CD4-positive, alpha-beta T cell treated with Interferon alpha-2 for 1 hour (primary cell): ENCODE measurements at places on chromosomes 12 and 14.

DNA sequence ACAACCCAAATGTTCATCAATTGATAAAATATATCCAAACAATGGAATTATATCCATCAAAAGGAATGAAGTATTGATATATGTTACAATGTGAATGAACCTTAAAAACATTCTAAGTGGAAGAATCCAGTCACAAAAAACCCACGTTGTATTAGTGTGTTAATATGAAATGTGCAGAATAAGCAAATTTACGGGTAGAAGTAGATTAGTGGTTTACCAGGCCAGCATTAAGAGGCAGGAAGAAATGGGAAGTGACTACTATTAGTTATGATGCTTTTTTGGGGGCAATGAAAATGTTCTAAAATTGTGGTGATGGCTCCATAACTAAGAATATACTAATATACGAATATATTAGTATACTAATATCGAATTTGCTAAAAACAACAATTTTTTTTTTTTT, 1.5 kb downstream of the COX16 start:
- DNase-seq: no peak

DNA sequence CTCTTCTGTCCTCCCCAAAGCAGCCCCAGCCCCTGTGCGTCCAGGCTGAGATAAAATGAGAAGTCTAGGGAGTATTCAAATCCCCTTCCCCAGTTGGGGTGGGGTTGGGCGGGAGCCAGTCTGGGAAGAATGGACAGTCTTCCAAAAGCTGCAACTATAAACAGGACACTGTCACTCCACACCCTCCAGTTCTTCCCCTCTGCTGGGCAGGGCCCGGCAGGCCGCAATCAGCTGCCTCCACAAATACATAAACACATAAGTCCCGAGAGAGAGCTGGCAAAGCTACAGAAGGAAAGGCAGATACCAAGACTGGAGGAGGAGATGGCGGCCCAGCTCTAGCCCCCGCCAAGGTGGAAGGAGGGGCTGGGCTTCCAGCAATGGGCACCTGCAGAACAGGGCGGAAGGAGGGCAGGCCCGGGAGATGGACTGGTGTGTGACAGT, 12.7 kb downstream of the LTBP2 start:
- DNase-seq: no peak

DNA sequence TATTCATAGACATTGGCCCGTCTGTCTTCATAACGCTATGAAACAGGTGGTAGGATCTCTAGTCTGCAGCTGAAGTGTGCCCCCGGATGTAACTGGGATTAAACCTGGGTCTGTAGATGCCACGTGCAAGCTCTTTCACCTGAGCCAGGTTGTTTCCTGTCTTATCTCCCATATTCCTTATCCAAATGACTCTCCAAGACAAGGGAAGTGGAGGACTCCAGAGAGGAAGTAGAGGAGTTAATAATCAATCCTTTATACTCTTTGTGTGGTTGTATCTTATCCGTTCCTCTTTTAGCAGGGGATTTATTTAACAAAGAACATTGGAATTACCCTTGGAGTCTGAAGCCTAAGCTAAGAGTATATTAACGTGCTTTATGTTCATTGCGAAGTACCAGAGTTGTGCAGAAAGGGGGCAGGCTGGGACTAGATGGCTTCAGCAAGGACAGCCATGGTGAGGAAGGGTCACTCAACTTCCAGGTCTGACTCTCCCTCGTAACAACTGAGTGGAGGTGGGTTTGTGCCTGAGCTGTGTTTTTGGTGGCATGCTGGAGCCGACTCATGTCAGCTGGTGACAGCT, 82.8 kb downstream of the RIN3 start:
- no peak for DNase-seq

DNA sequence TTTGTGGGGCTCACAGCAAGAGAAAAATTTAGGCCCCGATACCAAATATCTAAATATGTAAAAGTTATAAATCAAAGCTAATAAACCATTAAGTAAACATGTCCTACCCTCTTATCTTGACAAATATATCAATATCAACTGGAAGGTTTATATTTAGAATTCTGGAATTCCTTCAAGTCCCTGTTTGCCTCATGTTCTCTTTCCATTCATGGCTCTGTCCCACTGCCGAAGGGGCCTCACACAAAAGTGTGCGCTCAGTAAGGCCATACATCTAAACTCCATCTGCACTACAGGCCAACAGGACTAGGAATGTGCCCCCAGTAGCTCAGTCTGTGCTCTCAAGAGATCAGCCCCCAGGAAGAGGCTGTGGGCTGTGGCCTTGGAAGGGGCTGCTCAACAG, 10.6 kb upstream of the ATP5MC2 start:
- no peak for DNase-seq

DNA sequence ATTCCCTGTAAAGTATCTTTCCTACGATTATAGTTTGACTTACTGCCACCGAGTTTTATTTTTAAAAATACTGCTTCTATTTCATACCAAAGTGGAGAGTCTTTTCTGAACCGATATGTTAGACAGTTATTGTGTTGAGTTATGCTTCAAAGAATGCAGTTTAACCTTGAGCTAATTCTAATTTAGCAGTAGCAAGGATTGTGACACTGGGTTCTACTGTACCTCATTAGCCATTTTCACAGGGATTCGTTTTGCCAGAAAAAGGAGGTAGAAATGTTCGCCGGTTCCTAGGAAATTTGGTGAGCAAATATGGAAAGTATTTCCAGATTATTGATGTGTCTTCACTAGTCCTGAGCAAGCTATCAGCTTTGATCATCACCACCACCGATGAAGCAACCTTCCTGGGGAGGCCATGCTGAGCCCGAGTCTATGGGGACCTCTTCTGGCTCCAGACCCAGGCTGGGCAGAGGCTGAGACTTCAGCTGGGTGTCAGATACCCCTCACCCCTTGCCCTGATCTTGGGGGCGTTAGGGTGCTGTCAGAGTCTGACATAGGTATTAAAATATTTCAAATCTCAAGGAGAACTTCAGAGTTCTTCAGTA, 13.6 kb downstream of the GLRX5 start:
- no peak for DNase-seq

DNA sequence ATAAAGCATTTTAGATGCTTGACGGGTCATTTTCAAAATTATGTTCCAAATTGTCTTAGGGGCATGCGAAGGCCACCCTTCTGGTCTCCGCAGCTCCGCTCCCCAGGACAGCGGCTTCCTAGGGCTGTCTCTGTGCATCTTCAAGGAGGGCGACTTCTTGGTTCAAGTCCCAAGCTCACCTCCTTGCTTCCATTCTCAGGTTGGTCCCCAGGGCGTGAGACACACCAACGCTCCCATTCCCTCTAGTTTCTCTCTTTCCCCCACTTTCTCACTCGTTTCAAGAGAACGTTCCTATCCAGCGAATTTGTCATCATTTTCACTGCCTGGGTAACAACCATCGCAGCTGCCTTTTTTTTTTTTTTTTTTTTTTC, 109.4 kb upstream of the CCND2 start:
- no peak for DNase-seq

DNA sequence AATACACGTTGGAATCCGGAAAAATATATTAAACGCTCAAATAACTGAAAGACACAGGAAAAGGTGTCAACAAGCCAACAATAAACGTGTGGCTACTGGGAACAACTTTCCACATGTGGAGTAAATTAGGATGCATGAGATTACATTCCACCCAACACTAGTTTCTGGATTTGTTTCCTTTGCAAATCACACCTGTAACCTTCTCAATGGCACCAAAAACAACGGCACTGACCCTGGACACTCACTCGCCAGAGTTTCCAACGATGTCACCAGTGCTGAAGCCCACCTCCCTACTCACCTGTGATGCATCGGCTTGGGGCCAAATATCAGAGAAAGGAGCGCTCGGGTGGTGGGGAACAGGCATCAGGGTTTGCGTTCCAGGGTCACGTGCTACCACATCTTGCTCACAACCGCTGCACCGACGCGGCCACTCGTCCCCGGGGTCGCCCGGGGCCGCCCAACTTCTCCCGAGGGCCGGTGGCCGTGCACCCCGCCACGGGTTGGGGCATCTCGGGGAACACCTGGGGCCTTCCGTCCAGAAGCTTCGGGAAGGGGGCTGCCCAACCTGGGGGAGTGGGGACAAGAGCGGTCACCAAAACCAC, 629 bp downstream of the PRDM4 start:
- DNase-seq: no peak

DNA sequence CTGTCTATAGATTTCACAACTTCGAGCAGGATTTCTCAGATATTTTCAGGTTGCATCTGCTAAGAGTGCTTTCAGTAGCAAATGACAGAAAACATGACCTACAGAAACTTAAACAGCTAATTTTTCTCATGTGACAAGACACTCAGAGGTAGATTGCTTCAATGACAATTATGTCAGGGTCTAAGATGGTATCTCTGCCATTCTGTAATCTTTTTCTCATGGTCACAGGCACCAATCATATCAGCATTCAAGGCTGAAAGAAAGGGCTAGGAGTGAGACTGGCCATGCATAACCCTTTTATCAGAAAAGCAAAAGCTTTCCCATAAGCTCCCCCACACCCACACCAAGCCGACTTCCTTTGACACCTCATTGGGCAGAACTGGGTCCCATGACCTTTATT, 450.5 kb upstream of the FAR2 start:
- DNase-seq: no peak

DNA sequence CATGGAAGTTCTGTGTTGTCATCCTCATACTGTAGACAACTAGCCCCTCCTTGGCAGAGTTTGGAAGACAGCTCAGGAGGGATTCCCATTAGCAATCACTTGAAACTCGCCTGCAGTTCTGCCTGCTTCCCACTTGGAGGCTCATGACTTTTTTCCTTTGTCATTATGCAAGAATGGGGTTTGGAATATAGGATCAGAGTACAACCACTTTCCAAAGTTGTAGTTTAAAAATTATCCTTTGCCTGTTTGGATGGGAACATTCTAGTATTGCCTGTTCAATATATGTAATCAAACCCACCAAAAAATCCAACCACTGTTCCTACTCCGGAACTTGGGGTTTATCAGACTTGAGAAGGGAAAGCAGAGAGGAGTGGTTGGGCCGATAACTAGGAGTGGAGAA, 2.1 kb upstream of the GPD1 start:
- DNase-seq: no peak

- DNase-seq: no peak
Measured at GRCh38 chr12:71551529-71551928, 111.9 kb downstream of the LGR5 start.

- no peak for DNase-seq
Measured at GRCh38 chr12:43848786-43849185, 12.9 kb downstream of the TMEM117 start.

GRCh38 chr14:76613616-76614015, 147.7 kb upstream of the VASH1 start:
- no peak for DNase-seq

GRCh38 chr12:65005716-65006115, 115.4 kb downstream of the WIF1 start:
- no peak for DNase-seq

GRCh38 chr12:129599406-129599805, 304.4 kb downstream of the TMEM132D start:
- DNase-seq: no peak

GRCh38 chr12:24285448-24285847, 336.0 kb upstream of the SOX5 start:
- no peak for DNase-seq

- DNase-seq: peak; percentile 64
Measured at GRCh38 chr12:15532364-15532977, 210.2 kb downstream of the PTPRO start.

DNA sequence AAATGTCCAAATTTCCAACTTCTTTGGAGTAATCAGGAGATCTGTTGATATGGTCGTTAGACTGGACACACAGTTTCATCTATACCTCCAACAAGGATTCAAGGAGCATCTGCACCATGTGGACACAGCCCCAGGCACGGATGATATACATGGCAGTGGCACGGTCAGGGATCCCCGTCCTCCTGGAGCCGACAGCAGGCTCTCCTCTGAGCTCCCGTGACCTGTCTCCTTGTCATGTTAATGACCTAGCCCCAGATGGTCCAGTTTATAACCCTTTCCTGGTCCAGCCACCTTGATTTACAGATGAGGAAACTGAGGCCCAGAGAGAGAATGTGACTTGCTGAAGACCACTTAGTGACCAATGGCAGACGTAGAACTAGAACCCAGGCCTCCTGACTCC, 16.5 kb upstream of the SERPINA4 start:
- DNase-seq: no peak

- peak; percentile 55 for DNase-seq
Measured at GRCh38 chr14:55102141-55102621, 26.9 kb upstream of the LGALS3 start.

DNA sequence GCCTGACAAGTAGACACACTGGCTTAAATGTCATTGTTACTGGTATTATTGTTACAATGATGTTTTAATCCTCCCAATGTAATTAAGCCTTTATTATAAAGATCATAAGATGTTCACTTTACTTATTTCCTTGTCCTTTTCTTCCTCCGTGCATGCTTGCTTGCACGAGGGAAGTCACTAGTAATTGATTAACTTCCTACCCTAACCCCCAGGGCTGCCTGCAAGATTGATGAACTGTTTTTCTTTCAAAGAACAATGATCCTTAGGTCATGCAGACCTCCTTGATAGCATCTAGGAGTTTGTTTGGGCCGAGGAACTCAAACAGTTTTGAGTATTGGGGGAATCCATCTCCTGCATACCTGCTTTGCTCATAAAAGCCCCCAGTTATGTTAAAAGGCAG, 43.0 kb downstream of the GLRX5 start:
- DNase-seq: no peak

DNA sequence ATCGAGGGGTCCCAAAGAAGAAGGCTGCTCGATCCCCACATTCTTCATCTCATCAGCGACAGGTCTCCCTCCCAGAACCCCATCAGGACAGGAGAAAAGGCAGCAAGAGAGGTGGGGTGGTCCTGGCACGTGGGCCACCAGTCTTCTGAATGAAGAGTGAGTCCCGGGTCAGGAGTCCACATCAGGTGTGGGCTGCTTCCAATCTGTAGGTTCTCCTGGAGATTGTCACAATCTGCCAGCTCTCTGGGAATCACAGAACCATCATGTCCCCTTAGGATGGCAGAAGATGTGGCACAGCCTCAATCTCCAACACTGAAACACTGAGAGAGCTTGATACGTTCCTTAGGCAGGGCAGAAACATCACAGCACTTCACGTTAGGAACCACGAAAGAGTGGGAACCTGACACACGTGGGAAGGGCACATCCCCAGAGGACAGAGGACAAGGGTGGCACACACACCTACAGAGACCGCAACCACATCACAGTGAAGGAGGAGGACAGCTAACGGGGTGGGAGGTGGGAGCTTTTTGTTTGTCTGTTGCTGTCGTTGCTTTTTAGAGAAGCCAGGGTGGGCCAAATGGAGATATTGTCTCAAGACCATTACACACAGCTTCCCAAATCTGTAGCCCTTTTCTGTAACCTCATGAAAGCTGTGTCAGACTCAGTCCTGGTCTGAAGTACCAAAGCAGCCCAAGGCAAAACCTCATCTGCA, 284.5 kb downstream of the DPF3 start:
- no peak for DNase-seq

DNA sequence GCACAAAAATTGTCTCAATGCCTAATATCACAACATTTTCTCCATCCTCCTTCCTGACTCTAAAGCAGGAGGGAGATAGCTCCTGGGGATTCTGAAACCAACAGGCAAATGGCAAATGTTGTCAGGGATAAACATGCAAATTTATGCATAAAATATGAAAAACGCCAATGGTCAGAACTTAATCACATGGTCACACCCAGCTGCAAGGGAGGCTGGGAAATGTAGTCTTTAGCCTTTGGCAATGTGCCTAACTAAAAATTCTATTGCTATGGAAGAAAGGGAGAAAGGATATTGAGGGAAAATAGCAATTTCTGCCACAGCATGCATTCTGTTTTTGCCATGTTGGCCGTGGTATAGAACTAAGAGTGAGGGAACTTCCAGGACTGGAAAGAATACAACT, 11.7 kb upstream of the OASL start:
- DNase-seq: no peak
